ENCODE measurements at places on chromosomes 4 and X. TPM values are rescaled to one million over a fixed set of nuclear protein-coding genes. Genes with fewer than 3 reads are reported as not detected.

- no peaks in the 10 kb centered on the region for H3K4me1 ChIP-seq
- H3K27ac ChIP-seq, result no peak overlapping the region
- no peak for DNase-seq
- H3K4me3 ChIP-seq, result no peak overlapping the region
- H3K36me3 ChIP-seq, result no peaks in the 10 kb centered on the region
- H3K27me3 ChIP-seq, result no peaks in the 10 kb centered on the region
Observed at GRCh38 chrX:133005042-133005441, 46.6 kb upstream of the HS6ST2 start.

DNA sequence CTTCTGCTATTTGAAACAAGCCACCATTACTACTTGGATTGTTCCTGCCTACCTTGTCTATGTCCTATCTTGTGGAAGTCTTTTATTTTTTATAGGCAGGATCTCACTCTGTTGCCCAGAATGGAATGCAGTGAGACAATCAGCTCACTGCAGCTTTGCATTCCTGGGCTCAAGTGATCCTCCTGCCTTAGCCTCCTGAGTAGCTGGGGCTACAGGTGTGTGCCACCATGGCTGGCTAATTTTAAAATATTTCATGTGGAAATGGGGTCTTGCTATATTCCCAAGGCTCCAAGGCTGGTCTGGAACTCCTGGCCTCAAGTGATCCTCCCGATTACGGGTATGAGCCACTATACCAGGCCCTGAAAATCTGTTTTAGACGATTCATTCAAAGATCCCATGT lies 7.6 kb downstream of the RPS3A start:
- no peak for DNase-seq
- H3K27ac ChIP-seq, result no peak overlapping the region
- H3K27me3 ChIP-seq, result no peaks in the 10 kb centered on the region
- H3K4me3 ChIP-seq, result no peak overlapping the region
- H3K36me3 ChIP-seq, result peaks cover 53% of the 10 kb centered on the region

GRCh38 chr4:34534916-34535315 lies 1709.4 kb downstream of the ARAP2 start:
- DNase-seq, result no peak
- H3K27me3 ChIP-seq, result no peaks in the 10 kb centered on the region
- H3K36me3 ChIP-seq, result no peaks in the 10 kb centered on the region

- DNase-seq, result no peak
- no peak overlapping the region for H3K4me3 ChIP-seq
- peaks cover 9% of the 10 kb centered on the region for H3K36me3 ChIP-seq
- no peak overlapping the region for H3K27ac ChIP-seq
- no peaks in the 10 kb centered on the region for H3K4me1 ChIP-seq
Observed at GRCh38 chr4:105257817-105258495, 111.3 kb downstream of the TET2 start.

DNA sequence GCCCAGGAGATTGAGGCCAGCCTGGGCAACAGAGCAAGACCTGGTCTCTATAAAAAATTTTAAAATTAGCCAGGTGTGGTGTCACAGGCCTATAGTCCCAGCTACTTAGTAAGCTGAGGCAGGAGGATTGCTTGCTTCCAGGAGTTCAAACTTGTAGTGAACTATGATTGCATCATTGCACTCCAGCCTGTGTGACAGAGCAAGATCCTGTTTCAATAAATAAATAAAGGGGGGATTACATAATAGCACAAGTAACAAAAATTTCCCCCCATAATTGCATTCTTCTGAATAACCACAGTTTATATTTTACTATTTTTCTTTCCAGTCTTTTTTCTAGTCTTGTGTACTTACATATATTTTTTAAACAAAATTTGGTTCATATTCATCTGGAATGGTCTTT lies 135.6 kb downstream of the CHIC2 start:
- H3K27ac ChIP-seq, result no peak overlapping the region
- no peak for DNase-seq
- peaks cover 4% of the 10 kb centered on the region for H3K4me1 ChIP-seq
- no peak overlapping the region for H3K4me3 ChIP-seq
- no peaks in the 10 kb centered on the region for H3K27me3 ChIP-seq

GRCh38 chrX:155592331-155592730 lies 20.4 kb downstream of the TMLHE start:
- H3K27ac ChIP-seq, result no peak overlapping the region
- H3K27me3 ChIP-seq, result no peaks in the 10 kb centered on the region
- no peak overlapping the region for H3K4me3 ChIP-seq
- no peaks in the 10 kb centered on the region for H3K36me3 ChIP-seq
- no peaks in the 10 kb centered on the region for H3K4me1 ChIP-seq

EIF4E gene
- 86.7 TPM for total RNA-seq

DNA sequence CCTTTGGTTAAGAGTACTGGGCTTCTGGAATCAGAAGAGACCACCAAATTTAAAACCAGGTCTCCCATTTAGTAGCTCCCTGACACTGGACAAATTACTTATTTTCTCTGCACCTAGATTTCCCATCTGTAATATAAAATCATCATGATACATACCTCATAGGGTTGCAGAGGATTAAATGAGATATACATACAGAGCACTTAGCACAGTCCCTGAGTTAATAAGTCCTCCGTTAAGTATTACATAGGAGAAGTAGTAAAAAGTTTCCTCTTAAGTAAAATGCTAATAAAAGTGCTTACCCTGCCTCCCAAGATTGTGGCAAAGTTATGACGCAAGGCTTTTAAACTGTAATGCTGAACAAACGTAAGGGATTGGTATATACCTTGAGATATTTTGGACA lies 539 bp upstream of the CHIC1 start:
- peak overlapping the region; percentile 63 for H3K4me3 ChIP-seq
- peak overlapping the region; percentile 78 for H3K27ac ChIP-seq
- DNase-seq, result no peak
- H3K27me3 ChIP-seq, result no peaks in the 10 kb centered on the region

- no peaks in the 10 kb centered on the region for H3K4me1 ChIP-seq
- no peak overlapping the region for H3K4me3 ChIP-seq
- H3K36me3 ChIP-seq, result no peaks in the 10 kb centered on the region
Observed at GRCh38 chr4:94978904-94979303, 221.1 kb downstream of the BMPR1B start.

APLN gene
- total RNA-seq, result 1.2 TPM

DNA sequence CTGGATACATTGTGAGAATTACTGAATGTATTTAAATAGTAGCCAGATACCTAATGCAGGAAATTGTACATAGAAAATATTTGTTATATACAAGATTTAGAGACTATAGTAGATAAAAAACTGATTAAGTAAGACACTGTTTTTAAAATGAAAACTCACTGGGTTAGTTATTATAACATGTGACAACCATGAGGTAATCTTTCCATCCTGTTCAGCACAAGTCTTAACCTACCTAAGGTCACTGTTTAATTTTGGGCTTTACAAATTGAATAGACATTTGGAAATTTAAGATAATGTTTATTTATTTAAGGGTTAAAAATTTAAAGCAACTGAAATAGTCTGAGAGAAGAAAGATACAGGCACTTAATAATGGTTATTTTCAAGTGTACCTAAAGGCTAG lies 102.1 kb downstream of the STIM2 start:
- H3K4me3 ChIP-seq, result no peak overlapping the region
- no peaks in the 10 kb centered on the region for H3K4me1 ChIP-seq
- no peaks in the 10 kb centered on the region for H3K27me3 ChIP-seq
- no peak for DNase-seq
- no peaks in the 10 kb centered on the region for H3K36me3 ChIP-seq

GRCh38 chr4:5954056-5954760 lies 61.3 kb upstream of the CRMP1 start:
- no peak for DNase-seq
- no peaks in the 10 kb centered on the region for H3K4me1 ChIP-seq
- no peaks in the 10 kb centered on the region for H3K36me3 ChIP-seq
- H3K4me3 ChIP-seq, result no peak overlapping the region

DNA sequence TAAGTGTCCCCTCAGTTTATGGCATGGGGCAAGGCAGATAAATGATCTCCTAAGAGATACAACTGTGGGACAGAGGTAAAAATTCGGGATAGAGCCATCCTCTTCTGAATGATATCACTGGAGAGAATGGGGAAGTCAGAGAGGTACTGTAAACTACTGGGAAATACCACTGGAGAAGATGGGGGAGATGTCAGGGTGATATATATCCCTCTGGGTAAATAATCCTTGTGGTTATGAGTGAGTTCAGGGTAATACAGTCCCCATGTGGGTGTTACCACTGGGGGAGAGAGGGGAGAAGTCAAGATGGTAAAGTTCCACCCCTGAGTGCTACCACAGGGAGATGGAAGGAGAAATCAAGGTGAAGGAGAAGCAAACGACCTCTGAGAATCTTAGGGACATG lies 63.9 kb upstream of the ZNF81 start:
- no peaks in the 10 kb centered on the region for H3K4me1 ChIP-seq
- no peak overlapping the region for H3K27ac ChIP-seq
- no peak for DNase-seq
- no peaks in the 10 kb centered on the region for H3K27me3 ChIP-seq
- no peak overlapping the region for H3K4me3 ChIP-seq

GRCh38 chr4:81914623-81915022 lies 442.9 kb upstream of the RASGEF1B start:
- H3K27me3 ChIP-seq, result no peaks in the 10 kb centered on the region
- no peak overlapping the region for H3K27ac ChIP-seq
- H3K36me3 ChIP-seq, result no peaks in the 10 kb centered on the region
- no peak for DNase-seq
- no peaks in the 10 kb centered on the region for H3K4me1 ChIP-seq

- H3K4me1 ChIP-seq, result peaks cover 14% of the 10 kb centered on the region
- H3K27ac ChIP-seq, result peak overlapping the region; percentile 92
- peak overlapping the region; percentile 67 for H3K4me3 ChIP-seq
- peak; percentile 60 for DNase-seq
Observed at GRCh38 chr4:110196206-110196870, 2.1 kb downstream of the ELOVL6 start.

GRCh38 chr4:177374966-177375365 lies 65.3 kb downstream of the NEIL3 start:
- no peak overlapping the region for H3K27ac ChIP-seq
- H3K4me1 ChIP-seq, result no peaks in the 10 kb centered on the region
- H3K36me3 ChIP-seq, result no peaks in the 10 kb centered on the region
- H3K27me3 ChIP-seq, result no peaks in the 10 kb centered on the region
- H3K4me3 ChIP-seq, result no peak overlapping the region

ARMCX4 gene
- 12.1 TPM for total RNA-seq

GRCh38 chrX:38341442-38341841 lies 11.0 kb upstream of the OTC start:
- no peaks in the 10 kb centered on the region for H3K27me3 ChIP-seq
- H3K27ac ChIP-seq, result no peak overlapping the region
- no peaks in the 10 kb centered on the region for H3K4me1 ChIP-seq
- no peaks in the 10 kb centered on the region for H3K36me3 ChIP-seq

DNA sequence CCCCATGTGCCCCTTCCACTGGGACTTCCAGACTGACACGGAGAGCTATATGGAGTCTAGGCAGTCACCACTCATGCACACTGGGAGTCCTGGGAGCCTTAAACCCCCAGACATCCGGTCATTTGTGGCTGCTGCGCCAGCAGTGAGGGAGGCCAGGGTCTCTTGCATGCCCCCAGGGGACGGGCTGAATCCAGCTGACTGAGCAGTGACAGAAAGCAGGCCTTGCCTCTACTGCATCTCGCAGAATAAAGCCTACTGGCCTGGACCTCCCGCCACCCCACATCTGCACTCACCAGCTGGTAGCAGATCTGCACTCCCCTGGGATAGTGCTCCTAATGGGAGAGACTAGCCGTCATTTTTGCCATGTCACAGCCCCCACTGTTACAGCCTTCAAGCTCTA lies 1234.2 kb downstream of the FAM133A start:
- no peak overlapping the region for H3K27ac ChIP-seq
- no peak overlapping the region for H3K4me3 ChIP-seq

GRCh38 chrX:18886005-18886343 lies 97.9 kb downstream of the PHKA2 start:
- peaks cover 13% of the 10 kb centered on the region for H3K4me1 ChIP-seq
- DNase-seq, result no peak
- peak overlapping the region; percentile 90 for H3K27ac ChIP-seq

DNA sequence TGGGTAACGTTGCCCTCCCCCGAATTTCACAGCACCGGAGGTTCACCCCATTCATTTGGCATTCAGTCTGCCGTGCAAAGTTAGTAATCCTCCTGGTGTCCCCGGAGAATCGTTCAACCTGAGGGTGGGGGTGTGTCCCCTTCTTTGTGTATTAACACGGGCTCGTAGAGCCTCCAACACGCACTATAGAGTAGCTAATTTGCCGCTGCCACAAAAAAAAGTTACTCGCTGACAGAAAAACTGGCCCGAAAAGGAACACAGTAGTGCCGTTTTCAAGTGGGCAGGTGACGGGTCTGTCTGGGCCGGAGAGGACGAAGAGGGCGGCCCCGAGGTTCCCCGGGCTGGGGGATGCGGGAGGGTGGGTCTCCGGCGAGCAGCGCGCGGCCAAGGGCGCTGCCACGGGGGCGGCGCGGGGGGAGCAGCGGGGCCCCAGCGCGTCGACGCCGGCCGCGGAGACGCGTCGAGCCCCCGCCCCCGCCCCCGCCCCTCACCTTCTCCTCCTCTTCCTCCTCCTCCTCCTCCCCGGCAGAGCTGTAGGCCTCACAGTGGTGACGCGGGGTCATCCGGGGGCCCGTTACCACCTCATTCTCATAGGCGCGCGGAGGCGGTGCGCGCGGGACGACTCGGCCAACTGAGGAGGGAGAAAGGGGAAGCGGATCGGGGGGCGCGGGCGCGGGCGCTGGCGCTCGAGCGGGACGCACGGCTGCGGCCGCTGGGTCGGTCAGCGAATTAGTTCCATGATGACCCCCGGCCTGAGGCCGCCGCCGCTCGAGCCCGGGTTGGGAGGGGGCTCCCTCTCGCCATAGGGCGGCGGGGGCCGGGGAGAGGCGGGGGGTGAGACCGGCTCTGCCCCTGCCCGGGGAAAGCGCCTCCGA lies 571 bp downstream of the CCNI start:
- H3K27me3 ChIP-seq, result no peaks in the 10 kb centered on the region
- DNase-seq, result peak; percentile 95
- H3K36me3 ChIP-seq, result no peaks in the 10 kb centered on the region
- peaks cover 31% of the 10 kb centered on the region for H3K4me1 ChIP-seq

F8A3 gene
- total RNA-seq, result 8.1 TPM

DNA sequence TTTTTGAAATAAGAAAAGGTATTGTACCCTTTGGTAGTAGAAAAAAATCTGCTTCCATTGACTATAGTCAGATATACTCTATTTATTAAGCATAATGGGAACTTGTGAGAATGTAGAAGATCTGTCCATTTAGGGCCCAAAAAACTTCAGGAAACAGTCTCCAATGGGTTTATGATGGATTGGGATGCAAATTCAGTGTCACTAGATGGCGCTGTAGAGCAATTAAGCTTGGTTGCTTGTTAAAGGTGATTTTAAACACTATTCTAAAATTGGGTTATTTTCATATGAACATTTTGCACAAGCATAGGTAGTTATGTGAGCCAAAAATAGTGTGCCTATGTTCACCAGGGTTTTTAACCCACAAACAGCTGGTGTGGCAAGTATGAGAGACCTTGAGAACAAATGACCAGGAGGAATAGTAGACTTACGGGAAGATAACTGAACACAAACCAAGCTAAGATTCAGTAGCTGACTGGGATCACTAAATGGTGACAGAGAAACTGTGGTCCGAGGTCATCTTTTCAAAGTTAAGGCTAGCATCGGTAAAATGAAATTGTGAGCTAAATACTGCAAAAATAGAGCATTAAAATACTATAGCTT lies 80.3 kb upstream of the LSM6 start:
- H3K4me1 ChIP-seq, result no peaks in the 10 kb centered on the region
- H3K4me3 ChIP-seq, result no peak overlapping the region
- H3K27me3 ChIP-seq, result no peaks in the 10 kb centered on the region

Measured in upper lobe of left lung (tissue), 6 donors.